Stimulated activated CD8-positive, alpha-beta memory T cell treated with anti-CD3 and anti-CD28 coated beads, Interleukin-4, amount 100 ng/mL, for 24 hours (primary cell): ENCODE measurements at places on chromosomes 6 and 20.

DNA sequence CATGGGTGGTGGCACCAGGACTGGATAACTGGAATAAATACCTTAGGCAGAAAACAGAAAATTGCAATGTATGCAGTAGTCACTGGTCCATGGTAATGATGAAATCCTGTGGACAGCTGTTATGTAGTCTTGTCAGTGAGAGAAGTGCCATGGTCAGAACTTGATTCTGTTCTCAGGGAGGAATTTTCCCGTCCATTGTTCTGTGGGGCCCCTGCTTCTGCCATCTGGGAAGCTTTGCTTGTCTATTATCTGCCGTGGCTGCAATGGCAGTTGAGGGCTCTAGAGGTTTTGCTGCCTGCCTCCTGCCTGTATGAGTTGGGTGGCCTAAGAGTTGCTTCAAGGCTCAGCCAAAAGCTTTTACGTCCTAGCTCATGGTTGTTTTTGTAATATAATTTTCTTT is 126.8 kb upstream of the SLC35B3 start:
- DNase-seq: no peak

DNA sequence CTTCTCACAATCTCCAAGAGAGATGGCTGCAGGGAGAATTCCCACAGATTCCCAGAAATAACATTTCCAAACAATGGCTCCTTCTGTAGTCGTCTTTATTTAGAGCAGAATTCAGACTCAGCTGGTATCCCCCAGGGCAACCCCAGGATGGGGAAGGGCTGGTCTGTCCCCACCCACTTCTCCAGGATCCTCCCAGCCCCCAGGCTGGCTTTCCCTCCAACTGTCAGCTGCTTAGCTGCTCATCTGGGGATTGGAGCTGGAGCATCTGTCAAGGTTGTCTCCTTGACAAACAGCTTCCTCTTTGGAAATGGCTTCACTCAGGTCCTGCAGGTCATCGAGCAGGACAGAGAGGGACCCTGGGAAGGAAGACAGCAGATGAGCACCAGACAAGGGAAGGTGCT is 3.5 kb upstream of the PSORS1C2 start:
- DNase-seq: no peak

DNA sequence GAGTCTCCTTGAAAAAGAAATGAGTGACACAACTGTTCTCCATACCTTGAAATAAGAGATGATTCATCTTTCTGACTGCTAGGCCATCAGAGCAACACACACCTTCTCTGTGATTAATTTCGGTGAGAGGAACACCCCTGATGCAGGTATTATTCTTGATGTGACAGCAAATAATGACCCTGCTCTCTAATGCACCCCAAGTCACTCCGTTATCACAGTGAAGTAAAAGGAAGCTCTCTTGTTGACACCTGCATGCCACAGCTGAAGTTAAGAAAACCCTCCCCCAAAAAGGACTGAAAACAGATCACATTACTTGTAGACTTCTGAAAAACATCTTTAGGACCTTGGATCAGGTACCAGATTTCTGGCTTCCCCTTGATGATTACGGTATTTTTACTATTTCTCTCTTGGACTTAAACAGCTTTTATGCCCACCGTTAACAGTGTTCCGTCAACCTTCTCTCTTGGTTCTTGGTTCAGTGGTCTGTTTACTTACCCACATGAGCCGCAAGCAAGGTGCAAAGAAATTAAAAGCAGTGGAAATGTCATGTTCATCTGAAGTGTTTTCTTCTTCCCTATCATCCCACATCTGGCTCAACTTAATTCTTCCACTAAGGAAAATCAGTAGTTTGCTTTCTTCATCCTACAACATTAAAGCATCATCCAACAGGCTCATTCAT is 249.7 kb downstream of the GMPR start:
- no peak for DNase-seq

- no peak for DNase-seq
Observed at GRCh38 chr20:8132484-8133309, 631 bp downstream of the PLCB1 start.

- no peak for DNase-seq
Observed at GRCh38 chr20:20213526-20214121, 154.3 kb upstream of the INSM1 start.

GRCh38 chr6:91812596-91813274 is 1225.9 kb upstream of the MAP3K7 start:
- no peak for DNase-seq
